ENCODE measurements at places on chromosomes 7 and 10. TPM values are rescaled to one million over a fixed set of nuclear protein-coding genes. Genes with fewer than 3 reads are reported as not detected.
A peak's percentile ranks its signal among the peaks of the same experiment; 100 is the strongest.

DNA sequence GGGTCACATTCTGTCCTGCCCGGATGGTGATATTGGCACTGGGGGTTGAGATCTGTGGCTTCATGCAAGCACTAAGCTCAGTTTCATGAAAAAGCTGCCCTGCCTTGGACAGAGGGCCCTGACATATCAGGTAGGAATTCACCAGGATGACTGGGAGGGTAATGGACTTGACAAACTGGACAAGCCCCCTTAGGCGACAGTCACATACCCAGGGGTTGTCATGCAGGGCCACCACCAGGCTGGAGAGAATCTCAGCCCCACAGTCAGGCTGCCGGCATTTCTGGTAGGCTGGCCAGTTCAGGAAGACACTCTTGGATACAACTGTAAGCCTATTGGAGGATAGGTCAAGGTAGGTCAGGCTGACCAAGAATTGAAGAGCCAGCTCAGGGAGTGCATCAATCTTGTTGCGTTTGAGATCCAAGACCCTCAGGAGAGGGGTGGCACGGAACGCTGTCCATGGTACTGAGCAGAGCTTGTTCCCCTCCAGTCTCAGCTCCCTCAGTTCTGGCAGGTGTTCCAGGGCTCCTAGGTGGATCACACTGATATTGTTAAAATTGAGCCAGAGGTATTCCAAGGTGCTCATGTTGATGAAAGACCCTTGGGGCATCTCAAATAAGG lies 824 bp downstream of the LRIT2 start:
- DNase-seq: peak; percentile 71

GRCh38 chr10:70804421-70804808 lies 11.3 kb upstream of the SGPL1 start:
- no peak for DNase-seq

Gene APBB1IP
- total RNA-seq: 0.16 TPM

GRCh38 chr10:89773081-89773480 lies 71.7 kb downstream of the KIF20B start:
- DNase-seq: no peak

DNA sequence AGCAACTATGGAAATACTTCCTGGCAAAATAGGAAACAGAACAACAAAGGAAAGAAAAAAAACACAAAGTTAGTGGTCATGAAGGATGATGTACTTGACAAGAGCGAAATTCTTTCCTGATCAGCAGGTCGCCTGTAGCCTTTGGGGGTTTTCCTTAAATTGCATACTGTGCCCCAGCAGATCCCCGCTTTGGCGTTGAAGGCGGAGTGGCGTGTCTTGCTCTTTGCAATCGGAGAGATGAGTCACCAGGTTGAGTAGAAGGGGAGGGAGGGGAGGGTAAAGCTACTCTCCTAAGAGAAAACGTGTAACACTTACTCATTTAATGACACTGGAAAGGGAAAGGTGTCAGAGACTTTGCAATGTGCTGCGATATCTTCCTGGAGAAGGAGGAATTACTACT lies 587.2 kb downstream of the SORCS1 start:
- DNase-seq: peak; percentile 27

DNA sequence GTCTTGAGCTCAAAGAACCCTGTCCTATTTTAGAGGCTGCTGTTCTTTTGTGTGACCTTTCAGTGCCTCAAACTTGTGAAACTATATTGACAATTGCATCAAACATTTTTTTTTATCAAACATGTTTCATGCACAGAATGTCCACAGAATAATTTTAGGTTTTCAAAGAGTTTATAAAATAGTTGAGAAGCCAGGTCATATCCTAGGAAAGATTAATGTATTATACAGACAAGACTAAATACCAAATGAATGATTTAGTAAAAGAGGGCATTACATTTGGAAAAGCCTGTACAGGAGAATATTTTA lies 67.0 kb downstream of the CDK6 start:
- DNase-seq: no peak

- DNase-seq: no peak
Measured at GRCh38 chr7:139992353-139993044, 70.3 kb downstream of the PARP12 start.

DNA sequence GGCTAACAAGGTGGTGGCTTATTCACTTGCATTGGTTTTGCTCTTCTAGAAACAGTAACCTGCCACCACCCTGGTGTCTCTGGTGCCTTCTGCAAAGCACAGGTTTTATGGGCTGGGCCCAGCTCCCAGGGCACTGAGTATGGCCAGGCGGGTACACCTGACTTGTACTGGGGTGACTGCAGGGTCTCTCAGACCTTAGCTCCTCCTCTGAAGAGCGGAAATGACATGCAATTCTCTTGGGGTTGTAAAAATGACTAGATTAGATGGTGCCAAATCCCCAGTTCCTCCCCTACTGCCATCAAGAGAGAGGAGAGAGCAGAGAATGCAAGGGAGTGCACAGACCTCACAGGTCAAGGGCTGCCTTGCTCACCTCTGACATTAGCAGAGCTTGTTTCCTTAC lies 14.7 kb downstream of the ESYT2 start:
- no peak for DNase-seq

- DNase-seq: no peak
Measured at GRCh38 chr10:24305551-24306506, 96.9 kb downstream of the KIAA1217 start.
